Pons (tissue), 1 donor: ENCODE measurements at places on chromosomes 4 and X.
A peak's percentile ranks its signal among the peaks of the same experiment; 100 is the strongest.

GRCh38 chrX:85244450-85245211, 840 bp downstream of the ZNF711 start:
- peak; percentile 19 for DNase-seq

- DNase-seq = no peak
These were observed 39.5 kb upstream of the TAPT1 start for GRCh38 chr4:16265820-16266219.

GRCh38 chr4:1028574-1029220, 17.3 kb downstream of the FGFRL1 start:
- DNase-seq = no peak

DNA sequence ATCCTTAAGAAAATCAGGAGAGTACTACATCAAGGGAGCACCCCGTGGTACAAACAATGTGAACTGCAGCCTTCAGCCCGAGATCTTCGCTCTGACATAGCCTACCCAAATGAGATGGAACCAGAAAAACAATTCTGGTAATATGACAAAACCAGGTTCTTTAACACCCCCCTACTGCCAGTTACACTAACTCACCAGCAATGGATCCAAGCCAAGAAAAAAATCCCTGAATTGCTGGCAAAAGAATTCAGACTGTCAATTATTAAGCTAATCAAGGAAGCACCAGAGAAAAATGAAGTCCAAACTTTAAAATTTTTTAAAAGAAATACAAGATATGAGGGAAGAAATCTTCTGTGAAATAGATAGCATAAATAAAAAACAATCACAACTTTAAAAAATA, 101.7 kb upstream of the KLF8 start:
- no peak for DNase-seq

DNA sequence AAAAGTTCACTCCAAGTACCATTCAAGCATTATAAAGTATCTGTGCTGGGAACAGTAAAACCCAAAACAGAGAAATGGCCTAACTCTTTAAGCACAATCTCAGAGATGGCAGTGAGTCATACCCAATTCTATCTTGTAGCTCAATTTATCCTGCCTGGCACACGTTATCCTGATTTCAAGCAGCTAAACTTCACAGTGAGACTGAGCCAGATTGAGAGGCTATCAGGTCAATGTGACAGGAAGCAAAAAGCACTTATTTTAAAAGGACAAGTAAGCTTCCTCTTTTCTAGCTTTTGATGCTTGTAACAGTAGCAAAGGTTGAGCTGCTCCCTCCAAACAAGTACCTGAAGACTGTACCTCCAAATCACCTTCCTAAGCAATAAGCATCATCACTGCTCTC, 324.9 kb downstream of the NAF1 start:
- DNase-seq = peak; percentile 62

- peak; percentile 22 for DNase-seq
These were observed 142.9 kb upstream of the MBNL3 start for GRCh38 chrX:132631579-132632232.
